ENCODE measurements at places on chromosomes 4 and X. TPM values are rescaled to one million over a fixed set of nuclear protein-coding genes. Genes with fewer than 3 reads are reported as not detected.
A peak's percentile ranks its signal among the peaks of the same experiment; 100 is the strongest.

Gene PTPN13
- 5.9 TPM for total RNA-seq

Gene SSX4
- not detected for total RNA-seq

Gene ADH6
- total RNA-seq, result not detected

DNA sequence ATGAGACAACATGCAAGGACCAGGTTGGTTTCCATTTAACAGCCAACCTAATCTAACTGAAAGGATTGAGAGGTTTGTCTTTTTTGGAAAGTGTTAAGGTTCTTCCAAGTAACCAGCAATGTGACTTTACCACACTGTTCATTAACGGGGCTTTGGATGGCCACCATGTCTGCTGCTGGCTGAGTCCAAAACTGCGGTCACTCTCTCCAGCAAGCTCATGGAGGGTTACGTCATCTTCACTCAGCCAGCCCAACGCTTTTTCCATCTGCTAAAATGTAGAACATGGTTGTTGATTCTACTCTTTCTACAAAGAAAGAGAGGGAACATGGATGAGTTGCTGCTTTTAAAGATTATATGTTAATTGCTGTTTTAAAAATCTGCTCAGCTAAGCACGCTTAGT lies 11.0 kb downstream of the PKD2 start:
- DNase-seq, result no peak

DNA sequence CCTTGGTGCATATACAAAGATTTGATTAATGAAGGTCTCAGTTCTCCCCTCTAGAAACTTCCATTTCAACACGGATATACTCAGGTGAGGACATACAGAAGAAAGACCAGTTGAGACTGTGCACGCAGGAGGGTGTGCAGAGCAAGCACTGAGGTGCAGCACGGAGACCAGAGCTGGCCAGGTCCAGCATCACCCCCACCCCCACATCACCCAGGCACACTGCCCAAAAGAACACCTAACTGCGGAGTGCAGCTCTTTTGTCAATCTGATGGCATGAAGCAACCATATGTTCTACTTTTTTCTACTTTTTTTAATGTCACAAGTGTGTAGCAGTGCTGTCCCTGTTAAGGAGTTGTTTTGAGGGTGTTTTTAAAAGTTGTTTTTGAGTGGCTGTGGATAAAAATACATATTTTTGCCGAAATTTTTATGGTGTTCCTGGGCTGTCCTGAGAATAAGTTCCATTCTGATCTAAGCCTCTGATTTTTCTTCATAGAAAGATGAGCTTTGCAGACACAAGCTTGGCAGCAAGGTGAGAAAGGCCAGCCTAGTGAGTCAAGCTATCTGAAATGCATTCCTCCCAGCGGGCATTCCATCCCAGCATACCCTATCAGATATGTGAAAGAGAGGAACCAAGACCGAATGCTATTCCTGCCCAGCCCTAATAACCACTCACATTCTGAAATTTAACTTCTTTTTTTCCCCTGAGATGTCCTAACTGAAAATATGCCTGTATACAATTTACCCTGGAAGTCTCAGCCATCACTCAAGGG lies 173.7 kb downstream of the PTTG2 start:
- DNase-seq, result no peak

DNA sequence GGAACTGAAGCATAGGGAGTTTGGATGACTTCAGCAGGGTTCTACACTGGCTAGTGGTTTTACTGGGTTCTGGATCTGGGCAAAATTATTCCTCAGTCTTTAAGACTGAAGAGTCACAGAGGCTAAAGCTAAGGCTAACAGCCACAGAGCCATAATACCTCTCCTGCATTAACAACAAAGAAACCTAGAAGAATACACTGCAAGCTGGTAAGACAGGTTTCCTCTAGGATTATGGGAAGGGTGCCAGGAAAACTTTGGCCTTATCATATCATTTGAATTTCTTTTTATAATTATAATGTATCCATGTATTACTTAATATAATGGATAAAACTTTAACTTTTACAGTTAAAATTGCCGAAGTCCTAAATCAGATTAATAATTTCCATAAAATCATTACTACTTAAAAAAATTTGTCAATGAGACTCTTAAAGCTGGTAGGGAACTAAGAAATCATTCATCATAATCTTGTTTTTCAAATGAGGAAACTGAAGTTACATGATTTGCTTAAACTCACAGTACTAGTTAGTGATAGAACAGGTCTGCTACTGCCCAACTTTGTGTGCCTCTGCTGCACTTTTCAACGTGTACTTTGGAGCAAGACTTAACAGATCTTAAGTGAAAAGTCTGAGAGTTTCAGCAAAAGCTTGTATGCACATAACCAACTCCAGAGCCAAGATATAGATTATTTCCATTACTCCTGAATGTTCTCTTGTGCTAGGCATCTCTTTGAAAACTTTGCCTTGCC lies 24.2 kb upstream of the PGRMC2 start:
- DNase-seq, result no peak

DNA sequence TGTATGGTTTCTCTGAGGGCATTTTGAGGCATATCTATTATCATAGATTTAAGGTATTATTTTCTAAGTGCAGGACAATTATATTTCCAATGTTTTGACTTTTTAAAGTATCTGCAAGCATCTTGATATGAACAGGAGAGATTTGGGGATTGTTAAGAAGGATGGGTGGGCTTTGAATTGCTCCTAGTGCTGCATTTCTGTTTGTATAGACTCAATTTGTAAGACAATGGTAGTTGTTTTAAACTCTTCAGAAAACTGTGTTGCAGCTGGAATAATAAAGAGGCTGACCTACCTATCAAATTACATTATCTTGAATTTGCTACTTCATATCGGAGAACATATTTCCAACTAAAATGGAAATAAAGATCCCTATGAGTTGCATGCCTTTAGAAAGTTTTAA lies 570.3 kb downstream of the ADGRL3 start:
- no peak for DNase-seq

DNA sequence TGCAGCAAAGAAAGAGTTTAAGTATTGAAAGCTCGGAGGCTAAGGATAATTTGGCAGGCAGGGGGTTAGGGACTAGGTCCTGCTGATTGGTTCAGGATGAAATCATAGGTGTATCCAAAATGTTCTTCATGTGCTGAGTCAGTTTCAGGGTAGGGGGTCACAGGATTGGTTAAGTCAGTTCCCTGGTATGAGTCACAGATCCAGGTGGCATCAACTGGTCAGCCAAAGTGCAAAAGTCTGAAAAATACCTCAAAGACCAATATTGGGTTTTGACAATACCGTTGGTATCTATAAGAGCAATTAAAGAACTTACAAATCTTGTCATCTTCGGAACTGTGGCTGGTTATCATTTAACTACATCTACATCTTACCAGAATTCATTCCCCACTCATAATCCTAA lies 25.6 kb upstream of the PRDM8 start:
- no peak for DNase-seq

DNA sequence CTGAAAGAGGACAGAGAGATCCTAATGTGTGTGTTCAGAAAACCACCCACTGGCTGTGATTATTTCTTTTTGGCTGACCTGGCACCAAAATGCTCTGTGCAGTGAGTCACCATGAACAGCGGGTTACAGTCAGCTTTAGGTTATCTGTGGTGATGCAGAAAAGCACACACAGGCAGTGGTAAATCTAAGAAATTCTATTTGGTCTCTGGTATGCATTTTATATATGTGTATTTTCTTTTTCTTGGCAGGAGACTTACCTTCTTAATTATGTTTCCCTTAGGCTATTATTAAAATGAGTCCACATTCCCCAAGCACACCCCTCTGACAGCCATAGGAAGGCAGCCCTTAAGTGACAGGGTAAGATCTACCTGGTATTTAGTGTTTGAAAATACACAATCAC lies 79.1 kb upstream of the TFDP3 start:
- peak; percentile 64 for DNase-seq

DNA sequence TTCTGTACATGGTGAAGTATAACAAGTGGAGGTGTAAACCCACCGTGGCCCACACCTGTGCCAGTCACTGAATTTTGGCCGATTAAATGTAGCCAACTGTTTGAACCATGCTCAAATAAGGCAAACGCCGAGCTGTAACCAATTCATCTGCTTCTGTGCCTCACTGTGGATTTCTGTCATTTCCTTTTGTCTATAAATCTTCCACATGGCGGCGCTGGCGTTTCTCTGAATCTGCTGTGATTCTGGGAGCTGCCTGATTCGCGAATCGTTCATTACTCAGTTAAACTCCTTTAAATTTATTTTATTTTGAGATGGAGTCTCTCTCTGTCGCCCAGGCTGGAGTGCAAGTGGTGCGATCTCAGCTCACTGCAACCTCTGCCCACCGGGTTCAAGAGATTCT lies 19.2 kb downstream of the SUPT20HL2 start:
- peak; percentile 7 for DNase-seq

- DNase-seq, result no peak
Measured at GRCh38 chr4:4852591-4853362, 6.7 kb upstream of the MSX1 start.

DNA sequence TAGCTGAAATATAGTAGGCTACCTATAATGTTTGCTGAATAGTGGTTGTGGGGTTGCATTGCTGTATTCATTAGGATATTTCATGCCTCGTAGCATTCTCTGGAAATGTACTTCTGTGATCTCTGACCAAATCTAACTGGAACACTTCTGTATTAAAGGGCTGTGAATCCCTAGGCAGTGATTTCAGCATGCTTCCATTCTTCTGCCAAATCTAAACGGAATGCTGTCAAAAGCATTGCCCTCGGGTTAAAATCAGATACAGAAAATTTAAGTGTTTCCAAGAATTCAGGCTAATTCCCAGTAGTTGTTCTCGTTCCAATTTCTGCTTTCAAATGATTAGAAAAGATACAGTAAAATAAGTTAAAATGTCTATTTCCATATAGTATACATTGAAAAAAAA lies 1847.5 kb upstream of the IGFBP7 start:
- DNase-seq, result no peak

GRCh38 chr4:176360446-176360845 lies 40.7 kb downstream of the SPCS3 start:
- DNase-seq, result peak; percentile 6

DNA sequence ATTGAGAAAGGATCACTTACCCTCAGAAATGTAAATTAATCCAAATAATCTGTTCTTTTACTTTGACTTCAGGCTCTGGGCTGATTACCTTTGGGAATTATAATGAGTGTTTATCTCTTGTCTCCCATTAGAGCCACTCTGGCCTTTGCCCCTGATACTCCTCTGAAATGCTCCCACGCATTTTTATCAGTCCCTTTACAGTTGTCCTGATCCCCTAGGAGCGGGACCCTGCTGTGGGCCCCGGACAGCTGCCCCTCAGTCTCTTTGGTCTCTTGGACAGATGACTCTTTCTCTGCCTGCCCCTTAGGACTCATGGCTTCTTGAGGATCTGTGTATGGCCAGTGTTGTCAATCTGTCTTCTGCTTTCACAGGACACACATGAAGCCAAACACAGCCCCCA lies 1.0 kb upstream of the TRIM75 start:
- no peak for DNase-seq

- DNase-seq, result no peak
Measured at GRCh38 chr4:154142664-154143063, 348.9 kb downstream of the DCHS2 start.

Measured in A172 (cell line).